Stromal cell of bone marrow (primary cell): ENCODE measurements at places on chromosomes 5 and 9.

GRCh38 chr5:448766-449090 lies 5.8 kb downstream of the EXOC3 start:
- DNase-seq: no peak

DNA sequence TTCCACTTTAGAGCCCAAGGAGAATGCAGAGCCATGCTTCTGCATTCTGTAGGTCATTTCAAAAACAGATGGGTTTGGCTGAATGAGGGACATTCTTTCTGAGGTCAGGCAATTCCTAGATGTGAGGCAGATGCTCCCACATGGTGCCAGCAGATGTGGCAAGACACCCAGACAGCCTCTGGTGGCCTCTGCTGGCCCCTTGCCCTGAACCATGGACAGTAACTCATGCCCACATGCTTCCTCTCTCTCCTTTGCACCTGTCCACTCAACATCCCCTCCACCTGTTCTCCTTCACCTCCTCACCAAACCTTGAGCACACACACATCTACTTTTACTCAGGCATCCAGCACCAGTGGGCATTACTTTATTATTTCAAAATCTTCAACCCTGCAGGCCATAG lies 252.3 kb downstream of the DNAH5 start:
- DNase-seq: no peak

DNA sequence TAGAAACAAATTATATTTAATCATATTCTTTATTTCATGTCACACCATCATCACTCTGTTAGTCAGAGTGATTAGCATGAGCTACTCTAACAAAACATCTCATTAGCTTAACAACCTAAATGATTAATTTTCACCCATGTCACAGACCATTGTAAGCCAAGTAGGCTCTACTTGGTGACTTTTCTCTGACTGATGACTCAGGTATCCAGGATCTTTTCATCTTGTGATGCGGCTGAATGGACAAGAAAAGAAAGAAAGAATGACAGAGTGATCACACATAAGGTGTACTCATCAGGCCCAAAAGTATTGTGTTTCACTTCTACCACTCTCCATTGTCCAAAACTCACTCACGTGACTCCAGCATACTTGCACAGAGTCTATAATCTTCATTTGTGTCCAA lies 299.3 kb downstream of the ANXA1 start:
- DNase-seq: no peak

- DNase-seq: no peak
These were observed 91.5 kb upstream of the EGFLAM start for GRCh38 chr5:38166832-38167231.

DNA sequence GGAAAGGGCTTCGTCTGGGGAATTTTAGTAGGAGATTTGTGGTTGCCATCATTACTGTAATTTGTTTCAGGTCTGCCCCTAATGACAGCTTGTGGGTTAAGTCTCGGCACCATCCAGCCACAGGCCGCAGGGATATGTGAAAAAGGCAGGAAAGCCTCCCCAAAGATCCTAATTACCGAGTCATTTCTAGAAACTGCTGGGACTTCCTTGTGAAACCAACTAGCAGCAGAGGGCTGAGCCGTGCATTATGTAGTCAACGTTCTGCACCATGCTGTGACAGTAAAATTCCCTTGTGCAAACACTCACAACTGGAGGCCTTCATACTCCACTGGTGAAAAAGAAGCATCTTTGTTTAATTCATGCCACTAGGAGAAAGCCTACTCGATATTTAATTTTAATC lies 230.3 kb downstream of the MPDZ start:
- no peak for DNase-seq

DNA sequence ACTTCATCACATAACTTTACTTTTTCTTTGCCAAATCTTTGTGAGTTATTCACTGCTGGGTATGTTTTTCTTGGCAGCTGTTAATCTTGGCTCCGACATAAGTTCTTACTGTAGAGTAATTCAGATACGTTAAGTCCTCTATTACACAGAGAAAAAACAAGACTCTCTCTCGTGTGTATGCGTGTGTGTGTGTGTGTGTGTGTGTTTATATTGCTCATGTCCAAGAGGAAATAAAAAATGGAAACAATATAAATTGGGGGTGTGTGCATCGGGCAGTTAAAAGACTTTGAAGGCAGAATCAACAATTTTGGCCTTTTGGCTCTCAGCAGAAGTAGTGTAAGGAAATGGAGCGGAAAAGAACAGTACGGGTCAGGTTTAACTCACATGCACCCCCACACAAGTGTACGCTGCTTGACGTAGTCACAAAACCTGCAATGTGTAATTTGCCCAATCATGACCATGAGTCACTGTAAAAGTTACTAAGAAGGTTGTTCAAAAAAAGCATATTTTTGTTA lies 67.2 kb upstream of the IFNE start:
- DNase-seq: peak; percentile 95

DNA sequence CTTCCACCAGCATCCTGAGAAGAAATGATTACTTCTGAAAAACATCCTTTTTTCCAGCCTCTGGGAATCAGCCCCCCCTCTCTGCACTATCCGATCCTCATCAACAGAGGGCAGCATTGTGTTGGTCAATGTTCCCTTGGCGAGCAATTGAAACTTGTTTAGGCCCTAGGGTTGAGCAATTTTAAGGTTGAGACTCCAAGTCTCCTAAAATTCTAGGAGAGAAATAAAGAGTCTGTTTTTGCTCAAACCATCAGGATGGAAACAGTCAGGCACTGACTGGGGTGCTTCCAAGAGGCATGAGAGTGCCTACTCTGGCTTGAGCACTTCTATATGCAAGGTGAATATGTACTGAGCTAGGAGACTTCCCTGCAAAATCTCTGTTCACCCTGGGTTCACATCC lies 12.4 kb upstream of the CYFIP2 start:
- DNase-seq: peak; percentile 53

DNA sequence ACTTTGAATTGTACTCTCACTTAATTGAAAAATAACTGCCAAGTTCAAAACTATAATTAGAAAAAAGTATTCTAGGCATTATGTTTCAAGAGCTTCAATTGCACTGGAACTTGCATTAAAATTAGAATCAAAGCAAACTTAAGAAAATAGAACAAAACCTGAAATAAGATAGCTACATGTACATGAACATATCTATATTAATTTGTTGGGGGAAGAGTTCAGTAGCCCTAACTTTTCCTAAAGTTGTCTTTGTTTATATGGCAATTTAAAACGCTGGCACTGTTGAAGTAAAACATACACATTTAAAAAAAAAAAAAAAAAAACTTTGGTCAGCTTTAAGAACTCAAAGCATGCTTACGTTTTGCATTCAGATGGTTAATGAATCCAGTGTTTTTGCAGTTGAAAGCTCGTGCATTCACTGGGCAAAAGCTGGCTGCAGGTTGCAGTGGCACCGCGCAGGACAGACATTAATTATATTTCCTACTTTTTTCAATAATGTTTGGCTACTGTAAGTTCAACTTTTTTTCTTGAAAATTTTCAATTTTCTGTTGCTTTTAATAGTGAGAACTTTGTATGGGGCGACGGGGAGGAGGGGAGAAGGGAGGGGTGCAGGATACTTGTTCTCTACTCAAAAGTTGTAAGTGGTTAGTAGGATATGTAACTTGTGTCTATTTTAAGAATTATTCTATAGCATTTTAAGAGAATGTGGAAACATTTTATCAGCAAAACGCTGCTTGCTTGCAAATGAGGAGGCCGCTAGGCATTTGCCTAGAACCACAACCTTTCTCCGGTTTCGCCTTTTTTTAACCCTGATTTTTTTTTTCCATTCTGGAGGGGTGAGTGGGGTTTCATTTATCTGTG lies 3.9 kb downstream of the NR2F1 start:
- no peak for DNase-seq

DNA sequence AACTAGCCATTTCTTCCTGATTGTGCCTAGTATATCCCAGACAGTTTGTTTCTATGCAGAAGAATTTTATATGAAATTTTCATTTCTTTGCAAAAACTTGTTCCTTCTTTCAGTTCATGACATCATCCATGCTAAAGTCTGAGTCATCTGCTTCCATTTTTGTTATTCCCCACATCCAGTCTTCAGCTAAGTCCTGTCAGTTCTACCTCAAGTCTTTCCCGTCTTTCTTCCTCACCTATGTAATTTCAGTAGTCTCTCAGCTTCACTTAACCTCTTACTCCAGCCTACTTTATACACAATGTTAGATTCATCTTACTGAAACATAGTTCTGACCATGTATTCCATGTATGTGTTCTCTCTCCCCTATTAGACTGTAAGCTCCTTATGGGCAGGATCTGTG lies 39.1 kb downstream of the G3BP1 start:
- DNase-seq: no peak

DNA sequence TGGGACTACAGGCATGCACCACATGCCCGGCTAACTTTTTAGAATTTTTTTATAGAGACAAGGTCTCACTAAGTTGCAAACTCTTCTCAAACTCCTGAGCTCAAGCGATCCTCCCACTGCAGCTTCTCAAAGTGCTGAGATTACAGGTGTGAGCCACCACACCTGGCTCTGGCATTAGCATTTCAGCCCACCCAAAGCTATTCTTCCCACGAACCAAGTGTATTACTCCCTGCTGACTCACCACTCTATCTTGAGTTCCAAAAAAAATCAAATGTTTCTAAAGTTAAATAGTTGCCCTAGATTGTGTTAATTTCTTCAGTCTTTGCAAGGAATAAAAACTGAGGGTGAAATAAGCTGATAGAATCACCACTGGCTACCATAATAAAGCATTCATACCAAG lies 205.5 kb downstream of the ARRDC3 start:
- no peak for DNase-seq

GRCh38 chr9:2599896-2600295 lies 21.7 kb upstream of the VLDLR start:
- no peak for DNase-seq

DNA sequence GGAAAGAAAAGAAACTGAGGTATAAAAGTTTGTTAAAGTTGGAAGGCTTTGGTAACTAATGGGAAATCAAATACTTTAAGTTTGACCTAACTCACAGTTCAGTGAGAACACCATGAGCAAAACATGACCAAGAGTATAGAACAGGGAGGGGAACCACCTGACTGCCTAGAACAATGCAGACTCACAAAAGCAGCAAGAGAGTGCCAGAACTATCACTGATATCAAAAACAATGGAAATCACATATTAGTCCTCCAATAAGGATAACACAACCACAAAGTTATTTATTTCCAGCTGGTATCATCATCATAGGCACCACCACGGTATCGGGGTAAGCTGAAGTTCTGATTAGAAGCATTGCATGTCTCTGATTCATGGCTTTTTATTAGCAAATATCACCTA lies 77.5 kb downstream of the TRPM6 start:
- no peak for DNase-seq

DNA sequence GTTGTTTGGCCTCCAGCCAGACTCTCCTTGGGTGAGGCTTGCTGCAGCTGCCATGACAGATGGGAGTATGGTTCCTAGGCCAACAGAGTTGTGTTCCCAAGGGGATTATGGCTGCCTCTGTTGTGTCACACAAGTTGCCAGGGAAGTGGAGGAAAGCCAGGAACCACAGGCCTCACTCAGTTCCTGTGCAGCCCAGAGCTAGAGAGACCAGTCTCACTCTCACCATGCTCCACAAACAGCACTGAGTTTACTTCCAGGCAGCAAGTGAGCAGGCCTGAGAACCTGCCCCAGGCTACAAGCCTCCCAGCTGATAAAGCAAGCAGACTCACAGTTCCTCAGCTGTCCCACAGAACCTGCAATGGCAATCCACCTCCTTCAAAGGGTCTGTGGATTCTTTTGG lies 273.6 kb upstream of the TAS2R1 start:
- no peak for DNase-seq

DNA sequence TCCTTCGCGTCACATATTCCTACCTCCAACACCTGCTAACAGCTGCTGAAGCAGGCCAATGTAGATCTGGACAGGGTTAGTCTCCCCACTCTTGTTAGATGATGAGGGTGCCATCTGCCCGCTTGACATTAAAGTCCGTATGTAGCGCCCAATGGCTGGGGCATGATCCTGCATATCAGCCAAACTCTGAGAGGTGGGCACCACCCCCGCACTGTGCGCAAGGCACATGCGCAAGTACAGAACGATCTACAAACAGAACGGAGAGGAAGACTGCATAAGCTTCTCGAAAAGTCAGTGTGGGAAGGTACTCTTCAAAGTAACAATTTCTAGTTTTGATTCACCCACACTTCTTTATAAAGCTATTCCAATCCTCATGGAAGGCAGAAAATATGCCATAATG lies 69.8 kb downstream of the ECPAS start:
- no peak for DNase-seq

- no peak for DNase-seq
These were observed 250.4 kb upstream of the IRX4 start for GRCh38 chr5:2133080-2133479.

- no peak for DNase-seq
These were observed 33.7 kb downstream of the GLDC start for GRCh38 chr9:6611865-6612264.

GRCh38 chr5:146111409-146111808 lies 6.0 kb upstream of the PLAC8L1 start:
- no peak for DNase-seq

- no peak for DNase-seq
These were observed 65.2 kb downstream of the MSX2 start for GRCh38 chr5:174789596-174789995.

- no peak for DNase-seq
These were observed 14.2 kb upstream of the NRARP start for GRCh38 chr9:137316012-137316981.

DNA sequence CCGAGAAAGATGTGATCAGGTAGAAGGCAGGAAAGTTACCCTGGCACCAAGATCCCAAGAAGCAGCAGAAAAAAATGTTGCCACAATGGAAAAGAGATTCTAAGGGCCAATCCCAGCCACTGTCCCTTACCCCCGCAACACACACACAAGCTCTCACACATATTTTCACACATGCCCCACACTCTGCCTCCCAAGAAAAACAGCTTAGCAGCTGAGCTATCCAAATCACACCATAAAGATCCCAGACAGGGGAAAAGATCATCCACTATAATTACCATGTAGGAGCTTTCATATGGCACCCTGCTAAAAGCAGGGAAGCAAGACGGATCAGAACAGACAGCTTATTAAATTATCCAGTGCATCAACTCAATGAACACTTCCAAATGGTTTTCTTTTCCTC lies 143.4 kb downstream of the FAM114A2 start:
- DNase-seq: no peak

- DNase-seq: no peak
These were observed 16.2 kb upstream of the ITGA1 start for GRCh38 chr5:52771343-52772039.

GRCh38 chr5:124524552-124525232 lies 221.7 kb downstream of the ZNF608 start:
- no peak for DNase-seq

- peak; percentile 43 for DNase-seq
These were observed 250.0 kb upstream of the TNC start for GRCh38 chr9:115367780-115368525.
